ENCODE measurements at places on chromosomes 16 and 17. TPM values are rescaled to one million over a fixed set of nuclear protein-coding genes. Genes with fewer than 3 reads are reported as not detected.

Gene HS3ST3A1
- 1.7 TPM for total RNA-seq

DNA sequence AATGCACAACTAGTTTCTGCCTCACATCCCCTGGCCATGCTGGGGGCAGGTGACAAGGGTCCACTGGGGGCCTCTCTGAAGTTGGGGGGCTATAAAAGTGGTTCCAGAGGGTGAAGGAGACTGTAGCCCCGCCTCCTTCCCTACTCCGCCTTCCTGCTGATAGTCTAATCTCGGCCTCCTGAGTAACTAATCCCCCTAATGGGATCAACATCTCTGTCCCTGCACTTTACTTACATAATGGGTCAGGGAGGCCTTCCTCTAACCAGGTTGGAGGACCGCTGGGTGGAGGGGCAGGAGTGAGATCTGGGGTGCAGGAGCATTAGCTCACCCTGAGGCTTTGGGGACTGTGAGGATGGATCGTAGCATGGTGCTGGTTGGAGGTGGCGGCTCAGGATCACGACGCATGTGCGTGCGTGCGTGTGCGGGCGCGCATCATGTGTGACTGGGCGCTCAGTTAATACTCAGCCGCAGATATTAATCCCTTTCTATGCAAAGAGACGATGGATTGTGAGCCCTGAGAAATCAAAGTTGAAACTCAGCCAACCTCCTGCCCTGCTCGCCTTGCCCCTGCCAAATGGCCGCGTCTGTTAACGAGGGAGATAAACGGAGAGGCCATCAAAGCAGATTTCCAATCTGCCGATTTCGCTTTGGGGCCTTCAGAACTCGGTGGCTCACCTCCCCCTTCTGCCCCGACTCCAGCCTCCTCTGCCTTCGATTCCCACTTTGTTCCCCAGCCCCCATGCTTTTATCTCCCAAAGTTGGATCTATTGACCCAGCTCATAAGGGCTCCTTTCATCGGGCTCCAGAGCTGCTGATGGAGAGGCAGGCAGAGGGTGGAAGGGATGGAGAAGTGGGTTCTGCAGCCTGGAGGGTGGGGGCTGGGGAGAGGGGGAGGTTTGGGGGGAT, 107.3 kb downstream of the SDK2 start:
- H3K36me3 ChIP-seq = no peaks in the 10 kb centered on the region
- no peak overlapping the region for H3K27ac ChIP-seq
- no peak for DNase-seq
- H3K27me3 ChIP-seq = no peaks in the 10 kb centered on the region
- no peak overlapping the region for H3K4me3 ChIP-seq
- no peaks in the 10 kb centered on the region for H3K4me1 ChIP-seq

Gene OR1F1
- not detected for total RNA-seq

Gene GP1BA
- total RNA-seq = not detected

- no peaks in the 10 kb centered on the region for H3K36me3 ChIP-seq
- H3K27me3 ChIP-seq = no peaks in the 10 kb centered on the region
These were observed 83.4 kb downstream of the CDH8 start for GRCh38 chr16:61952841-61953240.

DNA sequence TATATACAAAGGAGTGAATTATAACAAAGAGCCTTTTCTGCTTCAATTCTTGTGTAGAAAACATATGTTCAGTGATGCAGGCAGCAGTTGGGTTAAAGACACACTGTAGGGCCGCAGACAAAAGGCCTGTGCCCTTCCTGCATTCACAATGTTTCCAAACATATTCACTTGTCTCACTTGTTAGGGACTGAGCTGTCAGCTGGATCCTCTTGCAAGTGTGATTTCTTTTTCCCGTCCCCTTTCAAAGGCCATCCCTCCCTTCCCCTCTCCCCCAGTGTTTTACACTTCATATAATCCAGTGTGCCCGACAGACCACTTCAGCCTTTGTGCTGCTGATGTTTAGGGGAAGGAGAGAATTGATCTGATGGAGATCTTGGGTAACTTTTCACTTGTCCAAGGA, 217.0 kb downstream of the FTO start:
- DNase-seq = no peak
- no peak overlapping the region for H3K27ac ChIP-seq
- H3K36me3 ChIP-seq = no peaks in the 10 kb centered on the region
- H3K27me3 ChIP-seq = no peaks in the 10 kb centered on the region
- H3K4me3 ChIP-seq = no peak overlapping the region

DNA sequence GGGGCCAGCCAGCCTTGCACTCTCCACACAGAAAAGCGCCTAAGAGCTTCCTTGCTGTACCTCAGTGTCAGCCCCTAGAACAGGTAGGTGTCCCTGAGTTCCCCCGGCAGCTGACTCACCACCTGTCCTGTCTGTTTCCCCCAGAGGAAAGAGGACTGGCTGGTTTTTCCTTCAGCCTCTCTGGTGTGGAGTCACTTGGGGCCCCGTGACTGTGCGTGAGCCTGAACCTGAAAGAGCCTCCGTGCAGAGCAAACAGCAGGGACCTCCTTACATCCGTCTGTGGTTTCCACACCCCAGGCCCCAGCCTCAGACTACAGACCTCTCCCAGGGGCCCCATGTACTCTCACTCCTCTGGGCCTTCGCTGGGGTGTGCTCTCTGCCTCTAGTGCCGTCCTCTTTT, 87.8 kb downstream of the GNAO1 start:
- no peak overlapping the region for H3K4me3 ChIP-seq
- H3K4me1 ChIP-seq = no peaks in the 10 kb centered on the region
- no peaks in the 10 kb centered on the region for H3K36me3 ChIP-seq
- no peak overlapping the region for H3K27ac ChIP-seq
- H3K27me3 ChIP-seq = no peaks in the 10 kb centered on the region

DNA sequence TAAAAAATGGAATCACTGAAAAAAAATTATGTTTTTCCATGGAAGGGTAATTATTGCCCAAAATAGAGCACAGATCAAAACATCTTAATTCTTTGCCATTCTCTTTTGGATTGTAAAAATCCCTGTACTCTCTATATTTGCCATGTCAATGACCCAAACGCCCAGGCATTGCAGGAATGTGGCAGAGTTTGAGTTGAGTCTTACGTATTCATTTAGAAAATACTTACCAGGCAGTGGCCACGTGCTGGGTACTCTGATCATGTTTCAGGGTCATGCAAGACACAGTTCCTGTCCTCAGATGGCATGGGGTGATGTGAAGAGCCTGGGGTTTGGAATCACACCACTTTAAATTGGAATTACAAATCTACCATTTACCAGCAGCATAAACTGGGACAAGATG, 267.7 kb downstream of the ABCC12 start:
- DNase-seq = no peak
- no peak overlapping the region for H3K27ac ChIP-seq
- H3K4me1 ChIP-seq = no peaks in the 10 kb centered on the region

DNA sequence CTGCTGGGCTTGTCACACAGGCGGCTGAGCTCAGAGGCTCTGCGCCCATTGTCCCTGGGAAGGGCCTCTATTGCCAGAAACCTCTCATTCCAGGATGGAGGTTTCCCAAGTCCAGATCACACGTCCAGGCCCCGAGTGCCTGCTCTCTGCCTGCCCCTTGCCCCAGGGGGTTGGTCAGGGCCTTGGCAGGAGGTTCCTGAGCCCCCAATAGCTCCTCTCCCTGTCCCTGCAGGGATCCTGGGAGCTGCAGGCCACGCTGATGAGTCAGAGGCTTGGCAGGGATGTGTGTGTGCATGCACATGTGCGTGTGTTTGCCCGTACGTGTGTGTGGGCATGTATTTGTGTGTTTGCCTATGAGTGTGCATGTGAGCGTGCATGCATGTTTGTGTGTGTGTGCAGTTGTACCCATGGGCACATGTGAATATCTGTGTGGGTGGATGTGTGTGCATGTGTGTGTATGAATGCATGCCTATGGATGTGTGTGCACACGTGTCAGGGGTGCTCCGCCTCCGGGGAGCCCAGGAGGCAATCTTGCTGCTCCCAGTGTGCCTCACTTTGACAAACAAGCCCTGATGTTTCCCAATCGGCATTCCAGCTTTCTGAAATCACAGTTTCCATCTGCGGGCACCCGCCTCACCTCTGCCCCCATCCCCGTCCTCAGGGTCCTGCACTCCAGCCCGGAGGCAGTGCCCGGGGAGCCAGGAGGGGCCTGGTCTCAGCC, 98.4 kb upstream of the GSE1 start:
- peak overlapping the region; percentile 69 for H3K27ac ChIP-seq
- H3K27me3 ChIP-seq = no peaks in the 10 kb centered on the region
- H3K4me3 ChIP-seq = no peak overlapping the region
- peak; percentile 84 for DNase-seq

GRCh38 chr16:75265911-75266701, 14.7 kb upstream of the BCAR1 start:
- H3K4me1 ChIP-seq = peaks cover 57% of the 10 kb centered on the region
- DNase-seq = peak; percentile 76
- peak overlapping the region; percentile 100 for H3K4me3 ChIP-seq
- no peaks in the 10 kb centered on the region for H3K27me3 ChIP-seq

DNA sequence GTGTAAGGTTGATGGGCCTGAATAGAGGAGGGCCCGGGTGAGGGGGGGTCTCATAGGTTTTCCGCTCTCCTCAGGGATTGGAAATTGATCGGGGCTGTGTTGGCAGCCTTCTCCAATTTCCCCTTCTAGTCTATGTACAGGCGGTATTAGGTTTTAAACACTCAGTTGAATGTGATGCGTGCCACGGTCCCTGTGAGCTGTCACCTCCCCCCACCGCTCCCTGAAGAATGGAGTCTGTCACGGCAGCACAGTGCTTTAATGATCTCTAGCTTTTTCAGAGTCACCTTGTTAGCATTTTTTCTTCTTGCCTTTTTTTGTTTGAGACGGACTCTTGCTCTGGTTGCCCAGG, 800 bp downstream of the COX4I1 start:
- H3K36me3 ChIP-seq = peaks cover 47% of the 10 kb centered on the region
- H3K27ac ChIP-seq = no peak overlapping the region
- DNase-seq = no peak
- H3K4me3 ChIP-seq = peak overlapping the region; percentile 71

Gene SGCA
- 0.44 TPM for total RNA-seq

DNA sequence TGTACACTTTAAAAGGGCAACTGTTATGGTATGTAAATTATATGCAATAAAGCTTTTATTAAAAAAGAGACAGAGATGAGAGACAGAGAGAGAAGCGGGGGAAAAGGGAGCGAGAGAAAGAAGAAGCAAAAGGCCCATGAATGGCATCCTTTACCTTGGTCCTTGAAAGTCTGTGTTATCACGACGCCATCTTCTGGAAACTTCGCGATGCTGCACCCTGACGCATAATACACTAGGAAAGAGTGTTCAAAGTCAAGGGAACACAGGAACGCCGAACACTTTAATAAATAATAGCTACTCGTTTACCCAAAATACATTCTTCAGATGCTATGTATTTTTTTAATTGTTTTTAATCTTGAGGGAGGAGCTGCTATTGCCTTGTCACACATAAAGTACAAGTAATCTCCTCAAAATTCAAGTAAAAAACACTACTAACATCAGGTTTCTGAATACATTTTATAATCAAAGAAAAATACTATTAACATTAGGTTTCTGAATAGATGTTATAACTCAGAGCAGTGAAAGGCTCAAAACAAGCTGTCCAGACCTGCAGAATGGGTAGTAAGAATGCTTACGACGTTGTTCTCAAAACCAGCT, 23.0 kb upstream of the SLC38A8 start:
- H3K4me1 ChIP-seq = no peaks in the 10 kb centered on the region
- H3K27me3 ChIP-seq = no peaks in the 10 kb centered on the region
- H3K36me3 ChIP-seq = no peaks in the 10 kb centered on the region
- no peak overlapping the region for H3K4me3 ChIP-seq
- H3K27ac ChIP-seq = no peak overlapping the region

DNA sequence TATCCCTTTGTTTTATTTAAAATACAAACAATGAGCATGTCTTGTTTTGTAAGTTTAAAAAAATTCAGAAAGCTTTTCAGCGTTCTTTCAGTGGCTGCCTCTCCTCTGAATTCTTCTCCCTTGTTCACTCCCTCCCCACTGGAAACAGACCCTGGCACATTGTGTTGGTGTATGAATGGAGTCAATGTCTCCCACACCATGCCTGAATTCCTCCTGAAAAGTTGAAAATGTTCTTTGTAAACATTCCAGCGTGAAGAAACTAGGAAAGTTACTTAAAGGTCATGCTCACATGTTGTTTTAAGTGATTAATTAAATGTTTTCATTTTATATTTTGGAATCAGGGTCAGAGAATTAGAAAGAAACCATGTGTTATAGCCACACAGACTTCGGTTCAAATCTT, 136.9 kb upstream of the DYNLRB2 start:
- no peak overlapping the region for H3K4me3 ChIP-seq
- H3K36me3 ChIP-seq = no peaks in the 10 kb centered on the region
- H3K27me3 ChIP-seq = no peaks in the 10 kb centered on the region

Gene KSR1
- 16.0 TPM for total RNA-seq

Gene CLEC10A
- 1.5 TPM for total RNA-seq

DNA sequence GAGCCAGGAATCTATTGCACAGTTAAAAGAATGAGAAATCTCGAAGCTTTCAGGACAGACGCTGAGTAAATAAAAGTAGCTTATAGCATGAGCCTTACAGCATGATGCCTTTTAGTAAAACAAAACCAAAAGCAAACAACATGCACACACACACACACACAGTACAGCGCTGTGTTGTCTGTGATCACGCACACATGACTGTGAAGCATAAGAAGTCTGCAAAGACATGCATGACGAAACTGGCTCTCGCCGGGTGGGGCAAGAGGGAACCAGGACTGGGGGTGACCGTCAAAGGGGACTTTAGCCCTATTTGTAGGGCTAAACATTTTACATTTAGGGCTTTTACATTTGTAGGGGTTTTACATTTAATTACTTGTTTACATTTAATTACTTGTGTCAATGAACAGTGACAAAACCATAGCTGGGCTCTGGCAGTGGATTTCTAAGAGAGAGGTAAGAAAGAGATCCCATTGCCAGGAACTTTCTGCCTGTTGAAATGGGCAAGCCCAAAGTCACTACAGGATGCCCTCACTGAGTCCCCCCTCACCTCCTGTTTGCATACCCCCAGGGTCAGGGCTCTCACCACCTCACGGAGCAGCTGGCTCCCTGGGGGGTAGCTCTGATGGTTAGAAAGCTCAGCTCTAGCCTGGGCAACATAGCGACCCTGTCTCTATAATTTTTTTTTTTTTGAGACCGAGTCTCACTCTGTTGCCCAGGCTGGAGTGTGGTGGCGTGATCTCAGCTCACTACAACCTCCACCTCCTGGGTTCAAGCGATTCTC, 2.0 kb upstream of the TNFRSF13B start:
- DNase-seq = no peak
- peaks cover 10% of the 10 kb centered on the region for H3K27me3 ChIP-seq
- H3K4me3 ChIP-seq = no peak overlapping the region
- H3K27ac ChIP-seq = no peak overlapping the region
- H3K4me1 ChIP-seq = no peaks in the 10 kb centered on the region

Gene KRT13
- not detected for total RNA-seq

GRCh38 chr16:3760518-3760917, 43.2 kb upstream of the TRAP1 start:
- H3K36me3 ChIP-seq = peaks cover 86% of the 10 kb centered on the region
- H3K4me1 ChIP-seq = no peaks in the 10 kb centered on the region
- no peak overlapping the region for H3K4me3 ChIP-seq

Measured in adrenal gland (tissue), 19 donors.